RCC 7860 (cell line): ENCODE measurements at places on chromosomes 7 and 10.

- no peak for DNase-seq
Measured at GRCh38 chr7:99990460-99990852, 14.6 kb upstream of the AZGP1 start.

- DNase-seq = no peak
Measured at GRCh38 chr7:28840592-28840995, 117.5 kb downstream of the TRIL start.

- DNase-seq = no peak
Measured at GRCh38 chr10:60537697-60538096, 148.0 kb upstream of the ANK3 start.

GRCh38 chr7:115910541-115911164 lies 119.9 kb downstream of the TFEC start:
- DNase-seq = peak; percentile 42

GRCh38 chr10:125762692-125763648 lies 12.7 kb downstream of the MMP21 start:
- DNase-seq = no peak

- DNase-seq = no peak
Measured at GRCh38 chr7:101740981-101741725, 76.3 kb upstream of the CUX1 start.

- DNase-seq = no peak
Measured at GRCh38 chr10:114576132-114576487, 82.0 kb downstream of the ABLIM1 start.

DNA sequence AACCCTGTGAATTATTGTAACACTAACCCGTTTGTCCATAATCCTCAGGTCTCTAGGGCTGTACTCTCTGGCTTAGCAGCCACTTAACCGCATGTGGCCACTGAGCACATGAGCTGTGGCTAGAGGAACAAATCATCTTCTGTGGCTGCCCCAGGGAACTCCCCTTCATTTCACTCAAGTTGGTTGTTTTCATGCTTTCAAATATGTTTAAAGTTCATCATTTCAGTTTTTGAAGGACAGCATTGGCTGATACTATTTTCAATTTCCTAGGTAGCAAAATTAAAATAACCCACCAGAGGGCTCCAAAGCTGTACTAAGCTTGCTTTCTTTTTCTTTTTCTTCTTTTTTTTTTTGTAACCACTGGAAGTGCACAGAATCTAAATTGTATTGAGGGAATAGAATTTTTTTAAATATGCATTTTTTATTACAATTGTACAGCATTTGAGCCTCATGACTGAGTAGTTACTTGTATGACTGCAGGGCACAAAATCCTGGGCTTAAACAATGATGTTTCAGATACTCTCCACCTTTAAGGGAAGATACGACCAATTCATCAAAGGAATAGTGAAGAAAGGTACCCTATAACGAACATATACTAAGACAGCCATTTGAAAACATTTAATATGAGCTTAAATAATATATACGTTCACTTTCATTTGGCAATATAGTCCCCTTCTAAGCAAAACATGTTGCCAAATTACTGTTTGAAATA lies 38.6 kb downstream of the MRC1 start:
- DNase-seq = no peak

GRCh38 chr7:65238785-65239184 lies 134.9 kb upstream of the ZNF92 start:
- DNase-seq = no peak

DNA sequence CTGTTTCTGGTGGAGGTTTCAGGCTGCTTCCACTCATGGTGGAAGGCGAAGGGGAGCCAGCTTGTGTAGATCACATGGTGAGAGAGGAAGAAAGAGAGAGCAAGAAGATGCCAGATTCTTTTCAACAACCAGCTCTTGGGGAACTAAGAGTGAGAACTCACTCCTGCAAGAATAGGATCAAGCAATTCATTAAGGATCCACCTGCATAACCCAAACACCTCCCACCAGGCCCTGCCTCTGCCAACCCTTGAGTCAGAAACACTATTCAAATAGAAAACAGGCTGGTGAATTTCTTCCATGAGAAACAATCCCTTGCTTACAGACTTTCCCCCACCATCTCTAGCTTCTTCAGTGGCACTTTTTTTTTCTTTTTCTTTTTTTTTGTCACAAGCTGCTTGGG lies 317.2 kb downstream of the GPR158 start:
- DNase-seq = no peak

- DNase-seq = no peak
Measured at GRCh38 chr7:80748363-80749042, 110.1 kb downstream of the CD36 start.

GRCh38 chr7:24702755-24703154 lies 54.5 kb downstream of the GSDME start:
- DNase-seq = no peak

DNA sequence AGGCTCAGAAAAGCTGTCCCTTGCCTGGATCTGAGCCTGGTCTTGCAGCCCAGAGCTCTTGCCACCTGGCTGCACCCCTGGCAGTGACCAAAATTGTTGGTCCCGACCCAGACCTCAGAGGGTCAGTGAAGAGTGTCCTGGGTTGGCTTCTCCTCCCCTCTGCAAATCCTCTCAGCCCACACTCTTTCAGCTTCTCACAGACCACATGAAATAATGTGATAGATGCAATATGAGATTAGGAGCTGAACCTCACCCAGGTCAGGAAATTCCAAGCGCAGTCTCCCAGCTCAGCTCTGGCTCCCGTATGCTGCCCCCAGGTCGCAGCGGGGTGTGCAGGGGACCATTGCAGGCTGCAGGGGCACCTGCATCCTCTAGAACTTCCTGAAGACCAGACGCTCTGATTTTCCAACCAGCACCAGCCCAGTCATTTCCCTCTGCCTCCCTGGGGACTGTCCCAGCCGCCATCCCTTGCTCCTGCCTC lies 19.6 kb upstream of the RET start:
- no peak for DNase-seq

DNA sequence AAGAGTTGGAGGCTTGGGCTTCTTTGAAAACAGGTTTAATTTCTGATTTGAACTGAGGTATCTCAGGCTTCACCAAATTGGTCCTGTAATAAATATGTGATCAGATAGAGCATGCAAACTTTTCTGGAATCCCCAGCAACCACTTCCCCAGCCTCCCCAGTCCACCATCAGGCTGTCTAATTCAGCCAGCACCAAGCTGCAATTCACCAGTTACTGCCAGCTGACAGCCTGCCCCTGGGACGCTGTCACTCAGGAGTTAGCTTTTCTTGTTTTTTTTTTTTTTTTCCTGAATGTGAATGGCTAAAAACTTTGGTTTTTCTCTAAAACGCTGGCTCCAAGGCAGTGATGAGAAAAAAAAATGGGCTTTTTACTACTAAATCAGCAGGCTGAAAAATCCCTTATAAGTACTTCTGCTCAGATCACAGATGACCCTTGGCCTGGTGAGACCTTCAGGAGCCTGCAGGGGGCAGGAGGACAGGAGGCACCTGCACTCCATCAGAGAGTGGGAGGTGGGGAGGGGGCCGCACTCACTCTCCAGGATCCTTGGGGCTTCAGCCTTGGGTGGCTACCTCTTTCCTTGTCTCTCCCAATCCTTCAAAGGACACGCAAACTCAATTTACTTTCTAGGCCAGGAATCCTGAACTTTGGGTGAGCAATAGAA lies 349.4 kb downstream of the GATA3 start:
- no peak for DNase-seq

- no peak for DNase-seq
Measured at GRCh38 chr7:125363873-125364272, 434.2 kb upstream of the POT1 start.

DNA sequence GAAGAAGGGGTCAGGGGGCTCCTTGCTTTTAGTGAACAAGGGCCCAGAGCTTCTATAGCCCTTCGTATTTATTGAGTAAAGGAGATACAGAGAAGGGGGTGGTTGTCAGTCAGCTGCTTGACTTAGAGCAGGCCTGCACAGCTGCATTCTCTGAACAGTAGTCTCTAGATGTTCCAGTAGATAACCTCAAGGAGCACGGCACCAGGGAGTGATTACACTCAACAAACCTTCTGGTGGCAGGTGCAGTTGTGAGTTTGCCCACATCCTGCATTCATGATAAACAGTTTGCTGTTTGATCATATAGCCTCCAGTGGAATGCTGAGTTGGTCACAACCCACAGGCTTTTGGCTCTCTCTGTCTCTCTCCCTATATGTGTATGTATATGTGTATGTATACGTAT lies 70.0 kb upstream of the GJD4 start:
- no peak for DNase-seq

GRCh38 chr7:108375668-108376067 lies 80.6 kb downstream of the NRCAM start:
- DNase-seq = no peak

- DNase-seq = peak; percentile 14
Measured at GRCh38 chr10:104349623-104350126, 4.0 kb upstream of the CFAP58 start.

DNA sequence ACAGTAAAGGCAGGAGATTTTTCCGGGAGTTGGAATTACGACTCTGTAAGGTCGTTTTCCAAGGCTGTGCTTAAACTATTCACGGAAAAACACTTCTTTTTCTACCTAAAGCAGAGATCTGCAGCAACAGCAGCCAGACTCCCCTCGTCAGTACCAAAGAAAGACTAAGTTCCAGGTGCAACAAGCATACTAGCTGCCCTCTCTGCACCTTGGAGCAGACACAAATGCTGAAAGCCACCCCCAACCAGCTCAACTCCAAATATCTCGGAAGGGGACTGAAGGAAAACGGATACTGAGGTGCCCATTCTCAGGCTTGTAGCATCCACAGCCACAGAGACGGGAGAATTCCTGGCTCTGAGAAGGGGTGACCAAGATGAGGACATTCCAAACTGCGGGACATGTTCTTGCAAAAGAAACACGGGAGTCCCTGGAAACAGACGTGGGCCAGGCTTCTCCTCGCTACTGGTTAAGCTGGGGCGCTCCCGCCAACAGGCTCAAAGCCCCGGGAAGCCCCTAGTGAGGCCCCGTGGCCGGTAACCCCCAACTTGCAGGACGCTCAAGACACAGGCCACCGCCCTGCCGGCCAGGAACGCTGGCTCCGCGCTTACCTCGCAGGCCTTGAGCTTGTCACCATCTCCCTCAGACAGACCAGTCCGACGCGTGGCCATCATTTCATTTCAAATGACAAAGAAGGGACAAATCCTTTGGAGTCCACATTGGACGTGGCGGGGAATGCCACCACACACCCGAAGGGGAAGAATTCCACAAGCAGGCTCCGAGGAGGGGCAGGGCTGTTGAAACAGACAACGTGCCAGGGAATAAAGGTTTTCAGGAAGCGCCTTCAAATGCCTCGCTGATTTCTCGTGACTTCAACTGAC lies 2.2 kb downstream of the ARHGAP21 start:
- no peak for DNase-seq

- no peak for DNase-seq
Measured at GRCh38 chr7:149293946-149294633, 32.1 kb downstream of the ZNF783 start.
